HuH-7.5 (cell line): ENCODE measurements at places on chromosomes 13 and 19.

DNA sequence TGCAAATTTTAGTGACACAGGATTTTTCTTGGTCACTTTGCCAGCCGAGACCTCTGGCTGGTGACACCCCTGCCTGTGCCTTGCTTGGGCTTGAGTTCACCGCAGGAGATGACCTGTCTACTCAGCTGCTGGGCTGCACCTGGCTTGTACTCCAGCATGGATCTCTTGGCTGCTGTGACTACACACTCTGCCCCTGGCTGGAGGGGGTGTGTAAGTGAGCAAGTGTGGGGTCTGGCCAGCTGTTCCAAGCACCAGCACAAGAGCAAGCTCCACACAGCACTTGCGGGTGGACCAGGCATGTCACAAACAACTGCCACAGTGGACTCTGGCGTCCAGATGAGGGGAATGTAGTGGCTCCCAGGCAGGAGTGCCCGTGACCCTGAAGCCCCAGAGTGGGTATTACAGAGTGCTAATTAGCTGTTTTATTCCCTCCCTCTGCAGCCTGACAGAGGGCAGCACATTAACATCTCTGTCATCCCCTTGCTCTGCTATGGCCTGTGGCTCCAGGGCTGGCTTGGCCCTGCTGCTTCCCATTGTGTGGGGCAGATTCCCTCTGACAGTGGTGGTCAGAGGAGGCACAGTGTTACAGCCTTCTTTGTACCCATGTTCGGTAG lies 1387.2 kb downstream of the OLFM4 start:
- no peak for DNase-seq

- no peak for DNase-seq
Measured at GRCh38 chr13:48411147-48411794, 1.6 kb downstream of the LPAR6 start.

DNA sequence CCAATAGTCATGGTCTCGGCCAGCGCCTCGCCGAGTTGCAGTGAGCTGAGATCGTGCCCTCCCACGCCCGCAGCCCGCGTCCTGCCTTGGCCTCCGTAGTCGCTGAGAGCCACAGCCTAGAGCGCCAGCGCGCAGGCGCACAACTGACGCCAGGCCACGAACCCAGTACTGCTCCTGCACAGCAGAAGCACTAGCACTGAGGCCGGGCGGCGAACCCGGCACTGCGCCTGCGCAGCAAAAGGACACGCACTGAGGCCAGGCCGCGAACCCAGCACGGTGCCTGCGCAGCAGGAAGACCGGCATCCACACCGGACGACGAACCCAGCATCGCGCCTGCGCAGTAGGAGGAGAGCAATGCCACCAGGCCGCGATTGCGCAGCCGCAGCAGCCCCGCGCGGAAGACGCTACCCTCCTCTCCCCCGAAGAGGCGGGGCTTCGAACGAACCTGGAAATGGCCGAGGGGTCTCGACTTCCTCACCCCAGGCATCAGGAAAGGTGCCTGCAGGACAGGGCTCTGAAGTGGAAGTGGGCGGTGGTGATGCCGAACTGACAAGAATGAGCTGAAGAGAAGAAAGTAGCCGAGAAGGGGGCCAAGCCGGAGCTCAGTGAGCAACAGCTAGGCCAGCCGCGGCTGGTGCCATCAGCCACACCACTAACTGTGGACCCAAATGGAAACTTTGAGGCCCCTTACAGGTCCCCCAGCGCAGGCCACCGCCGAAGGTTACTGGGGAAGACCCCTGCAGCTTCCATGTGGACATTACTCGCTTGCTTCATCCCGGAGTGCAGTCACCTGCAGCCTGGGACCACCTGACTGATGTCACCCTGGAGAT lies 7.5 kb downstream of the F10 start:
- no peak for DNase-seq

GRCh38 chr19:38933544-38933943 lies 2.8 kb downstream of the MRPS12 start:
- no peak for DNase-seq

- DNase-seq, result peak; percentile 4
Measured at GRCh38 chr13:65966991-65967451, 1263.1 kb downstream of the PCDH9 start.

GRCh38 chr13:39918620-39919236 lies 263.3 kb downstream of the COG6 start:
- no peak for DNase-seq

DNA sequence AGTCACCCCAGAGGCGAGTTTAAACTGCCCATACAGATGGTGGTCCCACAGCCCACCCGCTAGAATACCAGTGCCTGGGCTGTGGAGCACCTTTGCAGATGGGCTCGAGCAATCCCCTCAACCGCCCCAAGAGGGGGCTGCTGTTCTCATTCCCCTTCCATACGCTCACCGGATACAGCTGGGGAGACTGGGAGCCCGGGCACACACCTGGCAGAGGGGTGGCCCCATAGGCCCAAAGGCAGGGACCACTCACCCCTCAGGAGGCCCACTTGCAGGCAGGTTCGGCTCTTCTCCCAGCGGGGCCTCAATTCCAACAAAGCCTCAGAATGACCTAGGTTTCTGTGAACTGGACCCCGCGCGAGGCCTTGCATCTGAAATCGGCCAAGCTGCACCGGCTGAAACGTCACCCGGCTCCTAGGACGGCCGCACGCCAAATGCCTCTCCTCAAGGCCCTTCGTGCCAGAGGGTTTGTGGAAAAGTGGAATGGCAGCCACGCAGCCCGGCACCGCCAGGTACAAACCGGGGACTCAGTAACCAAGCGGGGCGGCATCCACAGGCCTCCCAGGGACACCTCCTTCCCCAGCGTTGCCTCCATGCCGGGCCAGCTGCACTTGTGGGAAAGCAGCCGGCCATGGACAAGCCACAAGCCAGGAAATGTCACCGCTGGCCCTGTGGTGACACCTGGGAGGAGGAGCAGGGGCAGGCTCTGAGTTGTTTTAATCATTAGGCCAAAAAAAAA lies 18.7 kb downstream of the MLLT1 start:
- DNase-seq, result peak; percentile 61

GRCh38 chr19:37346091-37346490 lies 24.8 kb upstream of the ZNF527 start:
- no peak for DNase-seq

DNA sequence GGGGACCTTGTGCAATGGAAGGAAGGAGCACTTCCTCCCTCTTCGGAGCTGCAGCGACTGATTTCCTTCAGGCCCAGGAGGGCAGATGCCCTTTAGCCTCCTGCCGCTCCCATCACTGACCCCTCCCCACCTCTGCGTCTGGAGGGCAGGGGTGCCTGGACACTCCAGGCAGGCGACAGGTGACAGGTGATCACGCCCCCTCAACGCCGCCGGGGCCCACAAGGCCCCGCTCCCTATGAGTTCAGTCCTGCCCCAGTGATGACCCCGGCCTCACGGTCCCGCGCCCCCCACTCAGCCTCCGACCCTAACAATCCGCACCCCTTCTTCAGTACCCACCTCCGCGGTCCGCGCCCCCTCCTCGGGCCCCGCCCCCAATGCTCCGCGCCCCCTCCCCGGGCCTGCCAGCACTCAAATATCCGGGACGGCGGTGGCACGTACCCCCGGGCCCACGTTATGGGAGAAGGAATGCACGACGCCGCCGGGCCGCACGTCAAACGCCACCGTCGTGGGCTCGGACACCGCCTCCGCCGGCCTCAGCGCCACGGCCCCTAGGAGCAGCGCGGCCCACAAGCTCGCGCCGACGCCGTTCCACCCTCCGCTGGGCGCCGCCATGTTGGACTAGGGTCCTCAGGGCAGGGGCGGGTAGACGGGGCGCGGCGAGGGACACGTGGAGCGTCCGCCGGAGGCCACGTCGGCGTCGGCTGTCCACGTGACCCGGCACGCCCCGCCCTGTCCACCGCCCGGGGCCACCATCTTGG lies at the start of gene MYDGF:
Gene MYDGF (minus strand): TSS at position 620 of the 758 bp plus-strand sequence. CDS start 8 bp downstream, at position 612.
- peak; percentile 97 for DNase-seq

GRCh38 chr13:99590519-99591011 lies 89.3 kb downstream of the TM9SF2 start:
- DNase-seq, result no peak

- no peak for DNase-seq
Measured at GRCh38 chr13:110416131-110417025, 109.3 kb downstream of the COL4A2 start.

DNA sequence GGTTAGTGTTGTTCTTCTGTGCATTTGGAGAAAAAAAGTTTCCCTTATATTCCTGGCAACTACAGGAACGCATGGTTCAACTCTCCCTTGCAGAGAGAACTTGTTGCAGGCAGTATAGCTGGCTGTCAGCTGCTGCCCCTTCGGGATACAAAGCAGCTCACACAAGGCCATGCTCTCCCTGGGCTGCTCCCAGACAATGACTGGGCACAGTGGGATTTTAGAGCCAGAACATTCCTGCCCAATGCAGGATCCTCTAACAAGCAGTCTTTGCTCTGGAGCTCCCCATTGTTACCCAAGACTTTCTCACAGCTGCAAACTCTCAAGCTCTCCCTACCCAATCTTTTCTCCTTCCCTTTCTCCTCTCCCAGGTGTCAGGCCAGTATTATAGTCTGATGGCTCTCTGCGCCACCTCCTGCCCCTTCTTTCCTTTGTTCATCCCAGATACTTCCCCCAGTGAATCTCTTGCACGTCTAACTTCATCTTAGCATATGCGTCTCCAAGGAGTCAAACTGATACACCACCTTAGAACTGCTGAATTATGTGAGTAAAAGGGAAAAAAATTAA lies 27.5 kb upstream of the SERPINE3 start:
- no peak for DNase-seq

DNA sequence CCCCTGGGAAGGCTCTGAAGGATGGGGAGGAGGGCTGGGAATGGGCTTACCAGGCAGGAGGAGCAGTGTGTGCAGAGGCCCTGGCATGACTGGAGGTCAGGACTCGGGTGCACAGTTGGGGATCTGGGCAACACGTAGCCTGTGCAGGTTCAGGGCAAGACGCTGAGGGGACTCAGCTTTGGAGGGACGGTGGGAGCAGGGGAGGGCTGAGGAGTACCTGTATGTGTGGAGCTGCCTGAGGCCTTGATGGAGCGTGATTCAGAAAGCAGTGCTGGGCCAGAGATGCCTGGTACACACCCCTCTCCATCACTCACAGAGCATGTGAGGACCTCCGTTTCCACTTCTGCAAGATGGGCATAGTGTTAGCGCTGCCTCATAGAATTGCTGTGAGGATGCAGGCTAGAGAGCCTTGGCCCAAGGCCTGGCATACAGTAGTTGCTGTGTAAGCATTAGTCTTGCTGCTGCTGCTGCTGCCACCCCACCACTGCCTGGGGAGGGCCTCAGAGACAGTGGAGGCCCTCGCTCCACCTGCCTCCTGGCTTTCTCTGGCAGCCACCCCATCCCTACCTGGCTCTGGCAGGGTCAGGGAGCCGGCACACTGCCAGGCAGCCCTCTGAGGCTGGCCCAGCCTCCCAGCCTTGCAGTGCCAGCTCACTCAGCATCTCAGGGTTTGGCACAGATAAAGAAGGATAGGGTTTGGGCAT lies 2.4 kb downstream of the PAK4 start:
- DNase-seq, result no peak

- no peak for DNase-seq
Measured at GRCh38 chr13:74895042-74895796, 586.8 kb downstream of the TBC1D4 start.

DNA sequence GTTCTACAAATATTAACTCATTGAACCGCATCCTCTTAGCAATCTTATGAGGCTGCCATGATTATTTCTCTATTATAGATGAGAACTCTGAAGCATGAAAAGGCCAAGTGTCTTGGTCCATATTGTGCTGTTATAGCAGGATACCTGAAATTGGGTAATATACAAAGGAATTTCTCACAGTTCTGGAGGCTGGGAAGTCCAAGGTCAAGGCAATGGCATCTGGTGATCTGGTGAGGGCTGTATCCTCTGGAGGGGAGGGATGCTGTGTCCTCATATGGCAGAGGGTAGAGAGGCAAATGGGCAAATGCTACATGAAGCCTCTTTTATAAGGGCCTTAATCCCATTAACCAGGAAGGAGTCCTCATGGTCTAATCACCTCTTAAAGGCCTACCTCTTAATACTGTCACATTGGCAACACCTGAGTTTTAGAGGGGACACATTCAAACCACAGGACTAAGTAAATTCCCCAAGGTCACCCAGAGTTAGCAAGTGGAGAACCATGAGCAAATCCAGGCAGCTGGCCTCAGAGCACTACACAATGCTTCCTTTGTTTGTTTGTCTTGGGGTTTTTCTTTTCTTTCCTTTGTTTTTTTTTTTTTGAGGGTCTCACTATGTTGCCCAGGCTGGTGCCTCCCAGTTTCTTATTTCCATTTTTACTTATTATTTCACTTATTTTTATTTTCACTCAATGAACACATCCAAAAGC lies 55.9 kb upstream of the LATS2 start:
- no peak for DNase-seq

DNA sequence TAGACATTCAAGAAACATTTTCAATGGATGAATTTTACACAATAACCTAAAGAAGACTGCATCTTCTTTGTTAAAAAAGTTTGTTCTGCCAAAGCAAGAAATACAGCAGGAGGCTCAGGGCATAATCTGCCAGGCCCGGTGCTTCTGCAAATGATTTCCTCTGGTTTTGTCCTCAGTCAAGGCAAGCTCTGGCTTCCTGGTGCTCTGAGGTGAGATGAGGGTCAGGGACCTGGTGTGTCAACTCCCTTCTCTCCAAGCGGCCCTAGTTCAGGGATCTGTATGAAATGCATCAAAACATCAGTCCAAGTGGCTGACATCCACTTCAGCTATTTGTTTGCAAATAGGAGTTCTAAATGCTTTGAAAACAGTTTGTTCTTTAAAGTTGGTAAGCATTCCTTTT lies 31.6 kb downstream of the LACC1 start:
- no peak for DNase-seq

DNA sequence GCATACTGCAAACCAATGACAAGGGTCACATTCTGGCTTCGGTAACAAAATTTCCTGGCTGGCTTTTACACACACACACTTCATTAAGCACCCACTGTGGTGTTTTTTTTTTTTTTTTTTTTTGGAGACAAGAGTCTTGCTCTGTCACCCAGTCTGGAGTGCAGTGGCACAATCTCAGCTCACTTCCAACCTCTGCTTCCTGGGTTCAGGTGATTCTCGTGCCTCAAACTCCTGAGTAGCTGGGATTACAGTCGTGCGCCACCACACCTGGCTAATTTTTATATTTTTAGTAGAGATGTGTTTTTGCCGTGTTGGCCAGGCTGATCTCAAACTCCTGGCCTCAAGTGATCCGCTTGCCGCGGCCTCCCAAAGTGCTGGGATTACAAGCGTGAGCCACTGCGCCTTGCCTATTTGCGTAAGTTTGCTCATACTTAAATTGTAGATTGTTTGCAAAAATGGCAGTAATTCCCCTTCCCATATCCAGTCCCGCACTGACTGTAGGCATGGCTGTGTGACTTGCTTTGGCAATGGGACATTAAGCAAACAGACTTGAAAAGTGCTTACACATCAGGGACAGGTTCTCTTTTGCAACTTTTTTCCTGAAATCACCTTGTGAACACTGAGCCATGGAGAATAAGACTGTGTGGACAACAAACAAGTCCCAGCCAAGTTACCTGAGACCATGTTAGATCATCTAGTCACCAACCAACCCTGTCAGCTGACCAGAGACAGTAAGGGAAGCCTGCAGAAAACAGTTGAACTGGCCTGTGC lies 42.1 kb upstream of the EBPL start:
- DNase-seq, result no peak
